ENCODE measurements at places on chromosomes 11 and 22. TPM values are rescaled to one million over a fixed set of nuclear protein-coding genes. Genes with fewer than 3 reads are reported as not detected.

The HSPB2 gene
- 3.1 TPM for total RNA-seq

- DNase-seq: no peak
Observed at GRCh38 chr11:2277933-2278523, 7.6 kb upstream of the ASCL2 start.

DNA sequence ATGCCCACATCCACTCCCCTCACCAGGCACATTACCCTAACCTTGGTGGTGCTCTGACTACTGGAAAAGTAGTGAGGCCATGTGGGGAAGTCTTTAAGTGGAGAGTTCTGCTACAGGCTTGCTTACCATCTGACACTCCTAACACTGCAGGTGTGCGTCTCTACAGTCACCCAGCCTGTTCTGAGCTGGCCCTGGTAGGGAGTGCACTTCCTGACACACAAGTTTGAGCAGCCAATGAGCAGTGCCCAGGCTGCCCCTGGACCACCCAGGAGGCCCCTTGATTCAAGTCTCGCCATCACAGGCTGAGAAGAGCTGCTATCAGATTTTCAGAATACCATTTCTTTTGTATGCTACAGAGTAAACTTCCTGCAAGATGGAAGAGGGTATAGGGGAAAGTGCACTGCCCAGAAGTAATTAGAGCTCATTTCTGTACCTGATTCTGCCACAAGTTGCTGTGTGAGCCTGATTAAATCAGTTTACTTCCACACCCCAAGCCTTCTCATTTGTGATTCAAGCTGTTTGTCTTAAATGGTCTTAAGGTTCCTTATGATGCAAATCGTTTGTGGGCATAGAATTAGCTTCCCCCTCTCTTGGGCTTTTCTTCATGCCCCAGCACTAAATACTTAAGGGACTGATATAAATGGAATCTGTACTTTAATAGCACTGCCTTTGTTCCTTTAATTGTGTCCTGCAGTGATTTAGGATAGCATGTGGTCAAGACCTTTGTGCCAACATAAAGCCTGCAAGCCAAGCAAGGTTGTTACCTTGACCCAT, 22.2 kb downstream of the OPCML start:
- no peak for DNase-seq

- no peak for DNase-seq
Observed at GRCh38 chr11:44916331-44916730, 34.4 kb downstream of the TP53I11 start.

GRCh38 chr22:22013559-22014284, 31.1 kb upstream of the TOP3B start:
- DNase-seq: no peak

The TUB gene
- 6.9 TPM for total RNA-seq

DNA sequence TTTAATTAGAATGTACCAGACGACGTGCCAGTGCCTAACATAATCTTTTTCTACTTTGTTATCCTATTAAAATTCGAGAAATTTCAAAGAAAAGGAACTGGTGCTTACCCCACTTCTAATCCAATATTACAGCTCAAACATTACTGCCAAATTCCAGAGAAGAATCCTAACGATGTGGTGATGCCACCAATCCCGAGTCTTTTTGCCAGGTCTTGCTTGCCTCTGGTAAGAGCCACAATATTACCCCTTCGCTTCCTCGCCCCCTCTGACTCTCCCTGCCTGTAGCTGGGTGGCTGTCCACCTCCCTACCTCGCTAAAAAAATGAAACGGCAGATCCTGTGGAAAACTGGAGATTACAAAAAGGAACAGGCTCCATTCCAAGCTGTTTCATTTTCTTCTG, 49.4 kb upstream of the TBCEL start:
- DNase-seq: no peak

DNA sequence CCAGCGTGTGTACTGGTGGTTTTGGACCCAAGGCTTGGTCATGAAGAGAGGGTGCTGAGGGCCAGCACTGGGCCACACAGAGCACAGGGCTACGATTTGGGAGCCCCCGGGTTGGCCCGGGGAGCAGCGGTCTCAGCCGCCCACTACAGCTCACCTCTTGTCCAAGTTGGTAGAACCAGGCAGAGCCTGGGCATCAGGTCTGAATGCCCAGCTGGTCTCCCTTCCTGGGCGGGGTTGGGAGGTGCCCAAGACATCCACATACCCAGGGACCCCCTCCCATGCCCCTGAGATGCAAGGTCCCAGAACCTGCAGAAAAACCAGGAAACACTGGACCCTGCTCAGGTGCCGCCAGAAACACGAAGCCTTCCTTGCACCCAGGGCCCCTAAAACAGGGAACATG, 18.0 kb downstream of the CELSR1 start:
- DNase-seq: no peak

GRCh38 chr11:96967616-96968015, 577.8 kb downstream of the JRKL start:
- DNase-seq: no peak

The USP2 gene
- total RNA-seq: 0.68 TPM

The GALNT18 gene
- total RNA-seq: 57.8 TPM

GRCh38 chr22:46036558-46037408, 59.8 kb upstream of the WNT7B start:
- DNase-seq: no peak

The GAB4 gene
- not detected for total RNA-seq

- no peak for DNase-seq
Observed at GRCh38 chr11:123479048-123479837, 49.2 kb downstream of the GRAMD1B start.

DNA sequence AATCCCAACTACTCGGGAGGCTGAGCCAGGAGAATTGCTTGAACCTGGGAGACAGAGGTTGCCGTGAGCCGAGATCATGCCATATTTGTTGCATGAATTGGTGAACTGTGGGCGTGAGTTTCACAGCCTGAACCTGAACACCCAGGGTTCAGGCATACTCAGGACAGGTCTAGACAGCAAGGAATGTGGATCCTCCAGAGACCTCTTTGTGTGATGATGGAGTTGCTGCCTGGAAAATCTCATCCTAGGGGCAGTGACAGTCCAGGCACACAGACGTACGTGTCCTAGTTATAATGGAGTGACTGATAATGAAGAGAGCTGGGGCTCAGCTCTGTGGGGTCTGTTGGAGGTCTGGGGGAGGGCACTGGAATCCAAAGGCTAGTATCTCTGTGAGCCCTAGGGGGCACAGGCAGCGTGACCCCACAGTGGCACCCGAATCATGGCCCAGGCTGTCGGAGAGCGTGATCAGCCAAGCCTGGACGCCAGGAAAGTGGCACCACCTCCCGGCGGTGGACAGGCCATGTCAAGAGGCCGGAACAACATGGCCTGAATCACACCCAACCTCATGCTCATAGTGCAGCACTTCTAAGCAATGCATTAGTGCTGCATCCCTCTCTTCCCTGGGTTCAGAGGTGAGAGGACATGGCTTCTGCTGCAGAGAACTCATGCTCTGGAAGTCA, 31.7 kb downstream of the RIBC2 start:
- no peak for DNase-seq

The EXPH5 gene
- 1.9 TPM for total RNA-seq

The VPREB1 gene
- not detected for total RNA-seq

DNA sequence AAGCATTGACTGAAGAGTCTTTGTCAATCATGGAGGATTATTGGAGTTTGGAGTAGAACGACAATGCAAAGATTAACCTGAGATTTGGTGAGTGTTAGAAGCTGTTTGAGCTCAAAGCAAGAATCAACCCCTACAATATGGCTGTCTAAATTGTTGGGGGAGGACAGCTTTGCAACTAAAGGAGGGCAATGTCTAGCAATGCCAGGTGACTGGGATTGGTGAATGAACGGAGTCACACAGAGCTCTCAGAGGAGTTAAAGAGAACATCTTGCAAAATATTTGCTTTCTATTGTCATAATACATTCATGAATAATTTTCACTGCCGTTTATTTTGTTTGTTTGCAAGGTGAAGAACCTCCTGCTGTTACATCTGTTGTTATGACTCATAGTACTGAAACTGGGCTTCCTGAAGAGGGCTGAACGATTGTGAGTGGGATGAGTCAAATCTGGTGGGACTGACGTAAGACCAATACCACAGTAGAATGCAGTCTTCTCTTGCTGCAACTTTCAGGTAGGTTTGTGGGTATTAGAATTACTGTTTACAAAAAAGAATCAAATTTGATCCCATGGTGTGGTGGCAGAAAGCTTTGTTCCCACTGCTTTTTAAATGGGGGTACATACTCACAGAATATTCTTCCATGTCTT, 281.9 kb downstream of the CADM1 start:
- no peak for DNase-seq

The OSBPL5 gene
- total RNA-seq: 121 TPM

The ROBO4 gene
- 18.8 TPM for total RNA-seq

DNA sequence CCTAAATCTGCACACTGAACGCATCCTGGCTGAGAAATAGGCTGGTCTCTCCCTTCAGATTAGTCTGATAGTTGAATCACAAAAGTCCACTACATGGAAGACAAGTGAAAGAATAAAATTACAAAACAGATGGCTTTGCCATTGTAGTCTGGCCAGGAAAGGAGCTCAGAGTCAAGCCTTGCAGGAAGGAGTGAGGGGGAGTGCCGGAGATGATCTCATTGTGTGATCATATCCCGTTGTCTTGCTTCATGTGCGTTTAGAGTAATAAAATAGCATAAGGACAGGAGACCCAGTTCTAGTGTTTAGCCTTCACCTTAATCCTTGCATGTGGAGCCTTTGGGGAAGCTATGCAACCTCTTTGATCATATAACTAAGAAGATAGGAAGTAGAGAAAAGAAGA, 666.7 kb upstream of the RAG2 start:
- no peak for DNase-seq

The DUSP8 gene
- total RNA-seq: 3.7 TPM

GRCh38 chr11:134276396-134277182, 410 bp downstream of the GLB1L3 start:
- DNase-seq: no peak

The EFCAB6 gene
- 2.5 TPM for total RNA-seq

- no peak for DNase-seq
Observed at GRCh38 chr11:68194675-68195294, 18.3 kb downstream of the KMT5B start.

The PRODH gene
- 16.0 TPM for total RNA-seq

GRCh38 chr11:132187386-132187785, 817.0 kb downstream of the NTM start:
- DNase-seq: no peak

DNA sequence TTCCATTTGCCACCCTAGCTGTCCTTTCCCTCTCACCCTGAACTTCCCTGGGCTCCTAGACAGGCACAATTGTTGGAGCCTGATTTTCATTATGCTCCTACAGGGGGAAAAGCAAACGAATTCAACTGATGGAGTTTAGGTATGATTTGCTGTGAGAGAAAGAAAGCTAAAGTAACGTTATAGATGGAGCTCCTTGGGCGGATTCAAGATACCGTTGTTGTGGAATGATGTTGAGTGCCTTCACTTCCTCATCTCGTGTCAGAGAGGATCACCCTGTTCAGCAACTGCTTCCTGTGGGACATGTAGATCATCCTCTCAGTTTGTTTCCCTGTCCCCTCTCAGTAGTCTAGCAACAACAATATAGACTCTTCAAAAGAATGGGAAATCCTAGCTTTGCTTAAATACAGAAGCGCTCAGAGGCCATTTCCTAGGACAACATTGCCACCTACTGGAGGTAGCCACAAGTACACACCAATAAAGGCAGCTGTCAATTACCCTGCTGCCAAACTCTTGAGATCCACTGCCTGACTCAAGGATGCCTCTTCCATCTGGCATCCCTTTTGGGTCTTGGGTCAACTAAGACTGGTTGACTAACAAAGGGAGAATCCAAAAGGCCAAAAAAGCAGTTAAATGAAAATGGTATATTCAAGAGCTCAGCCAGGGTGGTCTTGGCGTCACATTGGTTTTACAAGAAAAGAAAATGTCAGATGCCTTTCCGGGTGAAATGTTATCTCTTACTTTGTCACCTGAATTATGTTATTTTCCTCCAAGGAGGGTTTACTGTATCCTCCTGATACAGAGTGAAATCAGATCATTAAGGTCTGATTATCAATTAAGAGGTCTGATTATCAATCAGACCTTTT, 13.5 kb upstream of the DTX4 start:
- DNase-seq: no peak

- DNase-seq: no peak
Observed at GRCh38 chr11:35553831-35554230, 28.4 kb upstream of the PAMR1 start.

GRCh38 chr11:17386331-17387084, 2.0 kb downstream of the KCNJ11 start:
- peak; percentile 28 for DNase-seq

DNA sequence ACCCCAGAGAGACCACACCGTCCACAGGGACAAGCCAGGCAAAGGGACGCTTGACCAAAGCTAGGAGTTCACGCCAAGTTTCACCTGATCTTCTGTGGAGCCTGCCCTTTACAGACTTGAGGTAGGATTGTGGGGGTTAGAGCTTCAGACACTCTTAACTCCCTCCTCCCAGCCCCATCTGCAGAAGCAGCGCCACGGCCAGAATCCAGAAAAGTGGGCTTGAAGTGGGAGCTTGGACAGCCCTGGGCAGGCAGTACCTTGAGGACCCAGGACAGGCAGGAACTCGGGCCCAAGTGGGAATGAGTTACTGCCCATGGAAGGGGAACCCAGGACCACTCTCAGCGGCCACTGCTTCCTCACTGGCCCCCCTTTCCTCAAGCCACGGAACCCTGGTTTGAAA, 695.9 kb downstream of the TBC1D22A start:
- no peak for DNase-seq

The RFPL3 gene
- total RNA-seq: not detected

DNA sequence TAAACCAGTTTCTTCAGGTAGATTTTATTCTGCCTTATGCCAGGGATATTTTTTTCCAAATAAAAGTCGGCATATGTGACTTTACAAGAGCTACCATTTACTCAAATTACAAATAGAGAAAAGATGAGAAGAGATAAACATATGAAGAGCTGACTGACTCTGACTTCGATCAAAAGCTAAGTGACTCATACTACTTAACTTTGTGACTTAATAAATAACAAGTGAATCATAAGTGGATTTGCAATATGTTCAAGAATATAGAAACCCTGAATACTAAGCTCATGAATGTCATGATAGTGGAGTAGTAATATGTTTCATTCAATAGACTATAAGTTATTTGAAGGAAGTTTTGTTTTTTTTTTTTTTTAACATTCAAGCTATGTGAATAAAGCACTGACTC, 130.5 kb upstream of the ANO3 start:
- DNase-seq: no peak

DNA sequence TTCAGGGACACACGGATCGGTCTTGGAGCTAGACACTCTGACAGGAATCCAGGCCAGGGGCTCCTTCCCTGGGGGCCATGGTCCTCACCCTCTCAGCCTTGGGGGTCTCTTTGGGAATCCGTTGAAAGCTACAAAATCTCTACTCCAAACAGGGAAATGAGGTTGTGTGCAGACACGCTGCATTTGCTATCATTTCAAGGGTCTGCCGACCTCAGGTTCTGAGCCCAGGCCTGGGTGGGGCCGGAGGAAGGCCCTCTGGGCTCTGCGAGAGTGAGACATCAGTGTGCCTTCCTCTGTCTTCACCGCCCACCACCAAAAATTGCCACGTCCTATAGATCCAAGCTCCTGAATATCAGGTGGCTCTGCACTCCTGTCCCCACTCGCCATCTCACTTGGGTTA, 74.4 kb upstream of the FGF3 start:
- no peak for DNase-seq

The MUC15 gene
- total RNA-seq: 0.54 TPM

- DNase-seq: no peak
Observed at GRCh38 chr11:44941259-44942021, 9.2 kb downstream of the TP53I11 start.

The RIMBP3B gene
- total RNA-seq: not detected

The DAGLA gene
- total RNA-seq: 1.4 TPM
